Hematopoietic multipotent progenitor cell treated with erythropoietin and hydrocortisone succinate and interleukin-3 and kit ligand, for 6 days (in vitro differentiated cells): ENCODE measurements at places on chromosomes 4 and X.

DNA sequence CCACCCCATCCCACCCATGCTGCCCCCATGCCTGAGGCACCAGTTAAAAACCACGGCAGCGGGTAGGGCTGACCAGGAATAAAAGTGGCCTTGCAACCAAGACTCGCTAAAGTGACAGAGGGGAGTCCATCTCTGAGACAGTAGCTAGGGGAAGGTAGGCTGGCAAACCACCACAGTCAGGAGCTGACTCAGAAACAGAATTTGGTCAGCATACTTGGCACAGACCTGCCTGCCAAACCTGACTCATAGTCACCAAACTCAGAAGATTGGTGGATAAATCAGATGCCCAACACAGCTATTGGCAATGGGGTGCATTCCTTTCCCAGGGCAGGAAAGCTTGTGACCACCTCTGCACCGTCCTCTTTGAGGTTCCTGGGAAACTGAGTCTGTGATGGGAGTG is 193.8 kb downstream of the BCOR start:
- no peak for DNase-seq

DNA sequence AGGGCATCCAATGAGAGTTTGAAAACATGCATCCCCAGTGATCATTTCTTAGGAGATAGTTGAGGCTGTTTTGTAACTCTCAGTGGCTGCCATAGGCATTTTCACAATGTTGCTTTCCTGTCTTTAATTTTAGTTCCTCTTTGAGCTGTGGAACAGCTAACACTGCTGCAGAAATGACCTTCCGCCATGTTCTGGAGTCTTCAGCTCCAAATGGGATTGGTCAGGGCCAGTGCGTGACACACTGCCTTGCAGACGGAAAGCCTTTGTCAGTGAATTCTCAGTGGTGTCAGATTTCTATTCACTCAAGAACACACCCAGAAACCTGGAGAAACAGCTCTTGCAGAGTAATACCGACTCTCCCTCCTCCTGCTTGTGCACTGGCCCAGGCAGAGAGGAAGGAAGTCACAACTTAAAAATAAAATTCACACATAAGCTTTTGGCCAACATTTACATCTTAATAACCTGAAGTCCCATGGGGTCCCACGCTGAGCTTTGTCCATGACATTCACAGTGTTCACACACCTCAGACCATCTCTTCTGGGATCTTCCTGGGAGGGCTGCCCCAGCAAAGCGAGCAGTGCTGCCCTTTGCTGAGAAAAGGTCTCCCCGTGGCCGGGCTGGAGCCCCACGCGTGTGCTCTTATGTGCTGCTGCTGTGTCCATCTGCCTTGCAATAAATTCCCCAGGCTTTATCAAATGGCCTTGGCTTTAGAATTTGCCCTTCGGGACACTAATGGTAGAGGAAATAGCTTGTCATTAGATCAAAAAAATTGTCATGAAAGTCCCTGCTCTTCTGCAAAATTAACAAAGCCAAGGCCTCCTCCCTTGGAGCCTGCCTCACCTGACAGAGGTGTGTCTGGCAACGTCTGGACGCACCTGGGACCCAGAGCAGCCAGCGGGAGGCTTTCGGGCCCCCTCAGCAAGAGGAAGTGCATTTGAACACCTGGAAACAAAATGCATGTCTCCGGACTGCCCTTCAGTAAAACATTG is 126.8 kb downstream of the IRF2 start:
- DNase-seq, result peak; percentile 53

GRCh38 chr4:27020203-27020602 is 159.6 kb downstream of the STIM2 start:
- DNase-seq, result no peak

- peak; percentile 79 for DNase-seq
Observed at GRCh38 chrX:1661048-1661921, 46.4 kb downstream of the ASMT start.

DNA sequence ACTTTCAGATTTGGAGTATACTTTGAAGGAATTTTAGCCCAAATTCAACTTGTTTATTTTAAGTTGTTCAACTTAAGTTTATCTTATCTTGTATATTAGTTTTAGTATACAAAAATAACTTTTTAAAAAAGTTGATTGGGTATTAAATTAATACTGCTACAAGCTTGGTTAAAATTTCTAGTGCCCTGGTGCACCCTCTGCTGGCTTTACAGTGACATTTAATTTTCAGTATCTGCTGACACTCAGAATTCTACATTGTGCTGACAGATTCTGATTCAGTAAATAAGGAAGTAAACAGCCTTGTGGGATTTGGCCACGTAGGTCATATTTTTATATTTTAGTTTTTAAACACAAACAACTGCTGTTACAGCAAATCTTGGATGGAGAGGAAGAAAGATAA is 2.9 kb downstream of the EDA start:
- peak; percentile 14 for DNase-seq

DNA sequence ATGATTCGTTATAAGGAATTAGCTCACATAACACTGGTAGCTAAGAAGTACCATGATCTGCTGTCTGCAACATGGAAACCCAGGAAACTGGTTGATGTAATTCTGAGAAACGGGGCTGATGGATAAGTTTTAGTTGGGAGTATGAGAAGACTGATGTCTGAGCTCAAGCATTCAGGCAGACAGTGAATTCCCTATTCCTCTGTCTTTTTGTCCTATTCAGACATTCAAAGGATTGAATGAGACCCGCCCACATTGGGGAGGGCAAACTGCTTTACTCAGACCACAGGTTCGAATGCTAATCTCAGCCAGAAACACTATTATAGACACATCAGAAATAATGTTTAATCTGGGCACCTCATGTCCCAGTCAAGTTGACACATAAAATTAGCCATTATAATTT is 515.5 kb downstream of the STPG2 start:
- DNase-seq, result no peak
